ENCODE measurements at places on chromosomes 5 and 9.

DNA sequence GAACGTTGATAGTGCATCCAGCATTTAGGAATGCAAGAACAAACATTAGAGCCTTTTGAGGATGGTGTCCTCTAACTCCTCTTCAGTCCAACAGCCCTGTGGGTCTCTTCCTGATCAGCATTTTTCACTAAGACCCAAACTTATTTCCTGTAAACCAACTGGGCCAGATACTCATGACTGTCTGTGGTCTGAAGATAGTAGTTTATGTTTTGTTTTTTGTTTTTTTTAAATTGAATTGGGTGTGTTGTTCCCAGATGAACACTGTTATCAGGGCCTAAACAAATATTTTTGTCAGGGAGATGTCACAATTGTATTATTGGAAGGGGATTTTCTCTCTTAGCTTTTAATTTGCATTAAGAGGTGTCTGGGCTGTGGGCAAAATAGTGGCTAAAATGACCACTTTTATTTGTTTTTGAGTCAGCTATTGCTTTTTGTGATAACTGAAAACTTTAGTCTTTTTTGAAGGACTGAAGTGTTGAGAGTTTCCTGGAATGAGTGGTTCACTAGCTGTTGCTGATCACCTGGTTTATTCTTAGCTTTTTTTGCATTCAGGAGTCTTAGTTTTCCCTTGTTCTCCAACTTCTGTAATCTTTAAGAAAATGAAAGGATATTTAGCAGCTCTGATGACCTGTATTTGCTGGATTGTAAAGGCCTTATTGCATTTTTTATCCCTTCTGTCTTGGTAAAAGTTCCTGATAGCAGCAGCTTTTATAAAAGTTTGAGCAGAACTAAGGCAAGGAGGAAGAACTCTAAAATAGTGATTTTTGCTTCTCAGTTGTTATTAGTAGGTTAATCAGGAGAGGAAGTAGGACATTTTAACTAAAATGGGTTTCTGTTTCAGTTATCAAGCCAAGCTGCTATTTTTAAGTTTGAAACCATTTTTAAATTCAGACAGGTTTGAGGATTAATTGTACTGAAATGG lies 5.5 kb downstream of the MAN2A1 start:
- no peak for DNase-seq

DNA sequence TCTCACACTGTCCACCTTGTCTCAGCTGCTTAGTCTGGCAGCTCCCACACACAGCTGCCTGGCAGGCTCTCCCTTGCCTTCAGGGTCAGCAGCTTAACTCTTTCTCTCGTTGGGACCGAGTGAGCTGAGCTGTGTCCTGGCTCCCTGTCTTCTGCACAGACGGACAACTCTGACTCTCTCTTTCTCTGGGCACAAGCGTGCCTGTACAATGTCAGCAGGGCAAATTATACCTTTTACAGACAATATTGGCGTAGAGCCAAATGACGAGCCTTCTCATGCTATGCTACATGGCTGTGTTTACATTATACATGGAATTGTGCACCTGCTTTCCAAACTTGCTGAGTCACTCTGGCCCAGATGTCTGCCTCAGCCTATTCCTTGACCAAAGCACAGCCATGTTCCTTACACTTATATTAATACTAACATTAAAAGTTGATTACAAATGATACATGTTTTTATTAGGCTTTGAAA lies 188.6 kb downstream of the CYLC2 start:
- no peak for DNase-seq

DNA sequence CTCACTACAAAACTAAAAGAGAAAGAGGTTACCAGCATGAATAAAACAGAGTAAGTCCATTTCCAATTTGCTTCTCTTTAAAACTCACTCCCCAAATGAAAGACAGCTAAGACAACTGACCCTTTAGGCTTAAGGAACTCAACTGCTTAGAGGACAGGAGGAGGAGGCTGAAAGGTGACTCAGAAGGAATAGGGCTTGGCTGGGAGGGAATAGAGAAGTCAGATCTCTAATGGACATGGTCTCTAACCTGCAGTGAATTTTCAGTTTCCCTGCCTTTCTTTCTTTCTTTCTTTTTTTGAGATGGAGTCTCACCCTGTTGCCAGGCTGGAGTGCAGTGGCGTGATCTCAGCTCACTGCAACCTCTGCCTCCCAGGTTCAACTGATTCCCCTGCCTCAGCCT lies 261.8 kb upstream of the CLINT1 start:
- no peak for DNase-seq

GRCh38 chr9:121075251-121076036 lies 689 bp downstream of the CNTRL start:
- no peak for DNase-seq

- DNase-seq = no peak
These were observed 157.8 kb upstream of the FTMT start for GRCh38 chr5:121693864-121694263.

- DNase-seq = no peak
These were observed 992 bp downstream of the SETD9 start for GRCh38 chr5:56910210-56910965.

- no peak for DNase-seq
These were observed 27.0 kb downstream of the FAM169A start for GRCh38 chr5:74839229-74839628.

DNA sequence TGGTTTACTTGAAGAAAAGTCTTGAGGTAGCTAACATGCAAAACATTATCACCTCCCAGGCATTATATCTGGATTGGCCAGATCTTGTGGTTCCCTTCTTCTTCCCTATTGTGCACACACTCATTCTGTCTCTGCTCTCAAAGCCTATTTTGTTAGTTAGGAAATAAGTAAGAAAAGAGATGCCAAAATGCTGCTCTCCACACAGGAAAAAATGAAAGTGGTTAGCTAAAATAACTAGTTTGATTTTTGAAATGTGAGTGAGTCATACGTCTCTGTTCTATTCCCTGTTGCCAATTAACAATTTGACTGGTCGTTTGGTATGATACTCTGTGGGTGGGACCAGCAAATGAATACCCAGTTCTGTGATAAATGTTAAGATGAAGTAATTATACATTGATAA lies 28.1 kb downstream of the LMNB1 start:
- DNase-seq = no peak

DNA sequence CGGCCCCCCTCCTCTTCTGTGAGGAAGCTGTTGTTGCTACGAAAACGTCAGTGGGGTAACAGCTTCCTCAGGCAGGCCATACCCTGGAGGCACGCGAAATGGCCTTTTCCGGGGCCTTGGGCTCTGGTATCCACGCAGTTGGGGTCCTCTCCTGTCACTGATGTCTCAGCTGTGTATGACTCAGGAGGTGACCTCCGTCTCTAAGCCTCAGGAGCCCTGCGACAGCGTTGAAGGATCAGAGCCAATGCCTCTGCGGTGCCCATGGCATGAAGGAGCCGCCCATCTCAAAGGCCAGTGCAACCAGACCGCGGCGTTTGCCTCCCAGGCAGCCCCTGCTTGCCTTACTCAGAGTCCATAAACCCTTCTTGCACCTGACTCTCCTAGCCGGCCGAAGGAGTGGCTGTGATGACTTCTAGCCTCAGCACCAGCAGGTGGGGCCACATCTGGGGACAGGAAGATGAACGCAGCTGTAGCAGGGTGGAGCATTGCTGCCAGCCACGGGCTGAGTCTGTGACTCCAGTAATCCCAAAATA lies 1.0 kb upstream of the MXD3 start:
- no peak for DNase-seq

GRCh38 chr9:69993110-69993509 lies 50.5 kb upstream of the MAMDC2 start:
- DNase-seq = no peak

DNA sequence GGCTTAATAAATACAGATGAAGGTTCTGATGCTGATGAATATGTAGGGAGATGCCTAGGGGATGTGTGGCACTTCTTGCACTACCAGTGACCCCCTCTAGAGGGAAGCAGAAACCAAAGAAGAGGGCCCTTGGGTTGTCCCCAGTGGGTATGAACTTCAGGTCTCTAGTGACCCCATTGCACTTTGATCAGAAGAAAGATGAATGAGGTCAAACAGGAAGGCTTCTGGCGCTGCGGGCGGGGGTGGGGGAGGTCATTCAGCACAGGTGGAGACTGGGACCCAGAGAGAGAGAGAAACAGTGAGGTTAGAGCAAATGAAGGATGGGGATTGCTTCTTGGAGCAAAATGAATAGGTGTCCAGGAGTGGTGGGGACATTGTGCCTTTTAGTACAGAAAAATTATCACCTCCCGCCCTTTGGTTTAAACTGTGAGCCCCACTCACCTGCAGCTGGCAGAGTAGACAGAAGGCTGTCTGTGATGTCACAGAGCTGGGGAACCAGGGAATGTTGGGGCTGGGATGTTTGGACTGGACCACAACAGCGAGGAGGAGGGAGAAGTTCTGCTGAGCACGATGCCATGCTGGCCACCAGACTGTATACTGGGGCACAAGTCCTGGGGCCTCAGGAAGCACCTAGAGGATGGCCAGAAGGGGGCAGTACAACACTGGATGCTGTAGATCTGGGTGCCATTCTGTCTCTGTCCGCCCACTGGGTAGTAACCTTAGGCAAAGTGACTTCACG lies at the start of gene TEX48:
TSS of gene TEX48 (minus strand) at position 599 of the 739 bp plus-strand sequence. CDS start 10,469 bp downstream, outside the sequence.
- no peak for DNase-seq

DNA sequence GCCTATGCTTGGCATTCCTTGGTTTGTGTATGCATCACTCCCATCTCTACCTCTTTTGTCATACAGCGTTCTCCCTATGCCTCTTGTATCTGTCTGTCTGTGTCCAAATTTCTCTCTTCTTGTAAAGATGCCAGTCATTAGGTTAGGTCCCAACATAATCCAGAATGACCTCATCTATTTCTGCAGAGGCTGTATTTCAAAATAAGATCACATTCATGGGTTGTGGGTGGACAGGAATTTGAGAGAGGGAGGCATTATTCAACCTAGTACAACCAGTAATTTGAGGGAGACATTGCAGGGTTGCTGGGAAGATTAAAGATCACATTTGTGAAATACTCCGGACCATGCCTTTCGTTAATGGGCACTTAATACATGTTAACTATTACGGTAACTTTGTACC lies 155.0 kb downstream of the MAN2A1 start:
- no peak for DNase-seq

DNA sequence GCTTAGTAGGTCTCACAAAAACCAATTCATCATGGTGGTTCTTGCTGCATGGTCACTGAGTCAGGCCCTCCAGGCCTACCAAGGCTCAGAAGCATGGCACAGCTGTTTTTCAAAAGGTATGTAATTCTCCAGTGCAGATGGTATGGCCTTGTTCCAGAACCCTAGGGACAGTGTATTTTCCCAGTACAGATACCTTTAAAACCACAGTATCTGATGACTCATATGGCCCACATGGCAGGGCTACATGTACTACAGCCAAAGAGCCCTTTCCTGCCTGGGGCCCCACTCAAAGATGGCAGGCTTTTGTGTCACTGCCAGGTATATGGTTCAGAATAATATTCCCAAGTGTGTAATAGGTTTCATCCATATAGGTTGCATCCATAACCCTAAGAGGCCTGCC lies 16.5 kb downstream of the CSF2 start:
- DNase-seq = no peak

DNA sequence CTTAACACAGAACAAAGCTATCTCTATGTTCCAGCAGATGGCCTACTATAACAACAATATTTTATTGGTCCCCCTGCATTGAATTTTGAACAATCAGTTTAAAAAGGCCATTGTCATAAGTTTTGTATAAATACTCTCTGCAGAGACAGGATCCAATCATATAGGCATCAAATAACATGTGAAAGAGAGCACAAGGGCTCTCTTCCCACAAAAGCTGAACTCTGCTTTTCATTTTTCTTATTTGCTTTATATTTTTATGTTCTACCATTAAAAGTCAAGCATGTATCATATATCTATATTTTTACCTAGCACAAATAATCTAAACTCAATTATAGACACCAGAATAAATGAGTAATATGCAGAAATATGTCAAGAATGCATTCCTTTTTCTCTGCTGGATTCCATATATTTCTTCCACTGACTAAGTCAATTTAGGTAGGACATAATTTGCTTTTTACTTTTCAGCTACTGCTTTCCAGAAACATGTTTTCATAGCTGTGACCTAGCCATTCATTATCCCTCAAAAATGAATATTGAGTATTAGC lies 143.6 kb downstream of the CDH9 start:
- no peak for DNase-seq

DNA sequence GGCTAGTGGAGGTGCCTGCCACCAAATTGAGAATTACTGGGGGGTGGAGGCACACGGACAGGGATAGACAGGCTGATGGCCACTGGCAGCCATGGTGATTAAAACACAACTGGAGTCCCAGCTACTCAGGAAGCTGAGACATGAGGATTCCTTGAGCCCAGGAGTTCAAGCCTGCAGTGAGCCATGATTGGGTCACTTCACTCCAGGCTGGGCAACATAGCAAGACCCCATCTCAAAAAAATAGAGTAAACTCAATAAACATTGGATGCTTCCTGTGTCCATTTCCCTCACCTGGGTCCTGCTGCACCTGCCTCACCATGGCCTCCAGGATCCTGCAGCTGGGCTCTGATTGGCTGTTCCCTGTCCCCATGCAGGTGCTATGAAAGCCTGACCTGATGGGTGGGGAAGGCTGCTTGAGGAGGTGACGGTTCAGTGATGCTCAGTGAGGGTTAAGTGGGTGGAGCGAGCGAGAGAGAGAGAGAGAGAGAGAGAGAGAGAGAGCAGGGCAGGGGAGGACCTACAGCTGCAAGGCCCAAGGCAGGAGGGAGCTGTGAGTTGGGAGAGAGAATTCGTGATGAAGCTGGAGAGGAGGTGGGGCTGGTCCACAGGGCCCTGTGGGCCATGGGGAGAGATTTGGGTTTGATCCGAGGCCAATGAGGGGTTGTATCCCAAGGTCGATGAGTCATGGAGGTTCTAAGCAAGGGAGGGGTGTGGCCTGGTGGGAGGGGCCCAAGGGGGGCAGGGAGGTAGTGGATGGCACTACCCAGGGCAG lies 36.7 kb upstream of the FUBP3 start:
- no peak for DNase-seq

GRCh38 chr5:36450229-36451014 lies 148.7 kb upstream of the RANBP3L start:
- no peak for DNase-seq

- DNase-seq = no peak
These were observed 97.4 kb downstream of the HOMER1 start for GRCh38 chr5:79416499-79416898.

GRCh38 chr5:8633259-8633658 lies 764.3 kb downstream of the MTRR start:
- no peak for DNase-seq

GRCh38 chr5:31270396-31270795 lies 76.9 kb downstream of the CDH6 start:
- DNase-seq = no peak

- DNase-seq = no peak
These were observed 14.4 kb upstream of the PLEKHG4B start for GRCh38 chr5:77546-77945.

Data from Panc1 (cell line).